ENCODE measurements at places on chromosomes 4 and X.

DNA sequence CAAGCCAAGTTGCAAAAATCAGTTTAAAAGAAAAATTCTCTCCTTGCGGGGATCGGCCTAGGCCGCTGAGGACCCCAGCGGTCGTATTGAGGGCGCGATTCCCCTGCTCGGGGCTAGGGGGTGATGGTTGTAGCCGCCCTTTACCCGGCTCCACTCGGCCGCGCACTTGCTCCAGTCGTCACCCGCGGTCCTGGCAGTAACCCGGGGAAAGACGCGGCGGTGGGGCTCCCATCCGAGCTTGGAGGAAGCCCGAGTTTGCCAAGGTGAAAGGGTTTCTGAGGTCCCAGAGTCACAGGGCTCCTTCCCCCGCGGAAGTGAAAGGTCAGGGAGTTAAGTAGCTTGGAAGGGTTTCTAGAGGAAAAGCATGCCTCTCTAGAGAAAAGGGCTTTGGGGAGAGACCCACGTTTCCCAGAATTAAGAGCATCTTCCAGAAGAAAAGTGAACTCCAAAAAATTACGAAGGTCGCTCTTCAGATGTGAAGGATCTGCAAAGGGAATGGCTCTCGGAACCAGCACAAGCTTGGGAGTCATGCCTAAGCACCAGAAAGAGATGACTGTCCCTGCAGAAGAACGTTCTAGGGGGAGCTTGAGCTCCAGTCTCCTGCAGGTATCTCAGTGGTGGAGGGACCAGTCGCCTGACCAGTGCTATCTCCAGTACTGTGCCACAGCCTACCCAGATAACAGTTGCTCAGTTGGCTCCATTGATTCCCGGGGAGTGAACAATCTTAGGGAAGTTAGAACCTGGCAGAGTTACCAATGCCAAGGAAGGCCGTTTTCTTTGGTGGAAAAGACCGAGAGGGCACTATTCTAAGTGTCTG lies 875 bp downstream of the LAP3 start:
- DNase-seq, result peak; percentile 41

- no peak for DNase-seq
These were observed 259.1 kb downstream of the DACH2 start for GRCh38 chrX:86407371-86407770.

DNA sequence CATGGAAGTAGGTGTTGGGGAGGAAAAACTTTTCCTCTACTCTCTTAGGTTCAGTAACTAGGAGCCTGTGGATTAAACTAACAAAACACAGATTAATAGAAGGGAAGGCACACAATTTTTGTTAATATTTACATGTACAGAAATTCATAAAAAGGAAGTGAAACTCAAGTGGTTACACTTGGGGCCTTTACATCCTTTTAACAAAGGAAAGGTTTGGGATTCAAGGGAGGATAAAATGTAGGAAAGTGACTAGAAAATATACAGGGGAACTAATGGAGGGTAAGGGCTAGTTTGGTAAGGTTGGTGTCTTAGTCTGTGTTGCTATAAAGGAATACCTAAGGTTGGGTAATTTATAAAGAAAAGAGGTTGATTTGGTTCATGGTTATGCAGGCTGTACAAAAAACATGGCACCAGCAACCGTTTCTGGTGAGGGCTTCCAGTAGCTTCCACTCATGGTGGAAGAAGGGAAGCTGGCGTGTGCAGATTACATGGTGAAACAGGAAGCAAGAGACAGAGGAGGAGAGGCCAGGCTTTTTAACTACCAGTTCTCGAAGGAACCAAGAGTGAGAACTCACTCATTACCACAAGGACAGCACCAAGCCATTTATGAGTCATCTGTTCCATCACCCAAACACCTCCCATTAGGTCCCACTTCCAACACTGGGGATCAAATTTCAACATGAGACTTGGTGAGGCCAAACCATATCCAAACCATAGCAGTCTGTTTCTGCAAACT lies 124.4 kb downstream of the CHRDL1 start:
- DNase-seq, result no peak

DNA sequence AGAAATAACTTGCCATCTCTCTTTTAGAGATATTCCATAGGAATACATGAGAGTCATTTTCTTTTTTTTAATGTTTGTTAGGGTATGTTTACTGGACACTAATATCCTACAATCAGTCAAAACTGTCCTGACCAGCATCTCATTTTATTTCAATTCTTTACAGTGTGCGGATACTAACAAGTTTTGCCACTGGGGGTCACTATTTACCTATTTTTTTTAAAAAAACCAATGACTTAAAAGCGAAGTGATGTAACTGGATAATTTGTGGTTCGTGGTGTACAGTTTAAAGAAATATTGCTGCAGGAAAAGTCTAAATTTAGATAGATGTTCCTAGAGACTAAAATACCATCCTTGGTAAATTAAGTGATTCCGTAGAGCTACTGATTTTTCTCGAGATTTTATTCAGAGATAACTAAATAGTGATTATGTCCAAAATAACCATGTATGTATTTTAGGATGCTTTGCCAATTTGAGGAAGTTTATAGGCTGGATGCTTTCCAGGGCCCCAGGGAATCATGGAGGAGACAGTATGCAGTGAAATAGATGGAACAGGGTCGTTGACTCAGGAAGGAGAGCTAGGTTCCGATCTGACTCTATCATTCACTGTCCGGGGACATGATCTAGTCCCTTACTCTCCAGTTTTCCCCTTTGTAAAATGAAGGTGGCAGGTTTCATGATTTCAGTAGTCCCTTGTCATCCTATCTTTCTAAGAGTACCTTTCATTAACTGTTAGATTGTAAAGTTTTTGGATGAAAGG lies 34.0 kb upstream of the GNPDA2 start:
- DNase-seq, result no peak

GRCh38 chr4:114040319-114041116 lies 61.1 kb upstream of the ARSJ start:
- no peak for DNase-seq

DNA sequence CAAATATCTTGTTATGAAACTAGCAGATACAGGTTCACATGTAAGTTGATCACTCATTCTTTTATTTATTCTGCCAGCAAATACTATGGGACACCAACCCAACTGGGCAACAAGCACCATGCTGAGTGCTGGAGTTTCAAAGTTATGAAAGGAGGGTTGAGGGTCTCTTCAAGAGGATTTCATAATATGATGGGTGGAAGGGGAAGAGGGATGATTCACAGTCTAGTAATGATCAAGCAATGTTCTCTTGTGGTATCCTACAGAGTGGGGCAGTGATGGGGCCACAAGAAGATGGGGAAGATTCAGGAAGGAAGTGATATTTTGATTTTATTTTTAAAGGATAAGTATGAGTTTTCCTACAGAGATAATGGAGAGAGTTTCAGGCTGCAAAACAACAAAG lies 46.2 kb upstream of the TXK start:
- DNase-seq, result no peak

GRCh38 chr4:161856711-161857326 lies 307.0 kb downstream of the FSTL5 start:
- DNase-seq, result no peak

GRCh38 chr4:113636877-113637276 lies 124.7 kb downstream of the CAMK2D start:
- DNase-seq, result no peak

All from nucleus accumbens (tissue), 56 donors.